A172 (cell line): ENCODE measurements at places on chromosomes 3 and 15.

GRCh38 chr3:54653456-54654195, 274.2 kb downstream of the LRTM1 start:
- DNase-seq, result peak; percentile 60

DNA sequence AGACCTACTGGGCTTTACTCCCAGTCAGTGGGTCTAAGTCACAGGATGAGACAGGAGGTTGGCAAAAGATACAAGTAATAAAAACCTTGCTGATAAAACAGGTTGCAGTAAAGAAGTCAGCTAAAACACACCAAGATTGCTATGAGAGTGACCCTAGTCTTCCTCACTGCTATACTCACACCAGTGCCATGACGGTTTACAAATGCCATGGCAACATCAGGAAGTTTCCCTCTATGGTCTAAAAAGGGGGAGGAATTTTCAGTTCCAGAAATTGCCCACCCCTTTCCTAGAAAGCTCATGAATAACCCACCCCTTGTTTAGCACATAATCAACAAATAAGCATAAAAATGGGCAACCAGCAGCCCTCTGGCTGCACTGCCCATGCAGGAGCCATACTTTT, 966.7 kb upstream of the ROBO1 start:
- no peak for DNase-seq

DNA sequence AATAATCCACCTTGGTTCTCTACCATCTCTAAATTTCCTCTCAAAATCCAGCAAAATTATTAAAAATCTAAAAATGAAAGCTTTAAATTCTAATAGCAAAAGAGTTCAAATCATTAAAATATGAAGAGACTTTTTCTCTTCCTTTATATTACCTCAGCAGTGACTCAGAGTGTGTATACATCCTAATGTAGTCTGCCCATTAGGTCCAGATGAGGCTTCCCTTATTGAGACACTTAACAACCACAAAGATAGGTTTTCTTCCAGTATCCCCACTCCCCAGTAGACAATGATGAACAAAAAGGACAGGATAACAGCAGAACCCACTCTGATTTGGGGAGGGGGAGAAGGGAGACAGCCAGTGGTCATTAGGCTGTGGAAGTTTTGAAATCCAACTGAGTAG, 61.5 kb upstream of the DCBLD2 start:
- peak; percentile 55 for DNase-seq

GRCh38 chr3:48240000-48240963, 622 bp upstream of the ZNF589 start:
- no peak for DNase-seq

- no peak for DNase-seq
Measured at GRCh38 chr3:9008550-9009255, 45.4 kb upstream of the RAD18 start.

GRCh38 chr3:178472941-178473340, 63.3 kb upstream of the KCNMB2 start:
- no peak for DNase-seq

GRCh38 chr3:65714134-65714533, 324.6 kb downstream of the MAGI1 start:
- no peak for DNase-seq

DNA sequence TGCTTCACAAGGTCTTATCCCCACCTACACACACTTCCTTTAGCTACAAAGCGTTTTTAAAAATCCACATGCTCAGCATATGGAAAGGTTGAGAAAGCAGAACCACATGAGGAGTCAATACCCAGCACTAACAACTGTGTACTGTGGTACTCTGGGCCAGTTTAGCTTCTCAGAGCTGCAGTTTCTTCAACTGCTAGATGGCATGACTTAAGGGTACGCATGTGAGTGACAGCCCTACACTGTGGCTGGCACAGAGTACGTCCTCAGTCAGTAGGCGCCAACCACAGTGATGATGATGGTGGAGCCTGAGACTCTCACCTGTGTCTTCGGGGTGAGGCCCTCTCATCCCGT, 17.4 kb downstream of the CCDC12 start:
- no peak for DNase-seq

GRCh38 chr15:101250873-101251829, 697 bp downstream of the CHSY1 start:
- DNase-seq, result no peak

DNA sequence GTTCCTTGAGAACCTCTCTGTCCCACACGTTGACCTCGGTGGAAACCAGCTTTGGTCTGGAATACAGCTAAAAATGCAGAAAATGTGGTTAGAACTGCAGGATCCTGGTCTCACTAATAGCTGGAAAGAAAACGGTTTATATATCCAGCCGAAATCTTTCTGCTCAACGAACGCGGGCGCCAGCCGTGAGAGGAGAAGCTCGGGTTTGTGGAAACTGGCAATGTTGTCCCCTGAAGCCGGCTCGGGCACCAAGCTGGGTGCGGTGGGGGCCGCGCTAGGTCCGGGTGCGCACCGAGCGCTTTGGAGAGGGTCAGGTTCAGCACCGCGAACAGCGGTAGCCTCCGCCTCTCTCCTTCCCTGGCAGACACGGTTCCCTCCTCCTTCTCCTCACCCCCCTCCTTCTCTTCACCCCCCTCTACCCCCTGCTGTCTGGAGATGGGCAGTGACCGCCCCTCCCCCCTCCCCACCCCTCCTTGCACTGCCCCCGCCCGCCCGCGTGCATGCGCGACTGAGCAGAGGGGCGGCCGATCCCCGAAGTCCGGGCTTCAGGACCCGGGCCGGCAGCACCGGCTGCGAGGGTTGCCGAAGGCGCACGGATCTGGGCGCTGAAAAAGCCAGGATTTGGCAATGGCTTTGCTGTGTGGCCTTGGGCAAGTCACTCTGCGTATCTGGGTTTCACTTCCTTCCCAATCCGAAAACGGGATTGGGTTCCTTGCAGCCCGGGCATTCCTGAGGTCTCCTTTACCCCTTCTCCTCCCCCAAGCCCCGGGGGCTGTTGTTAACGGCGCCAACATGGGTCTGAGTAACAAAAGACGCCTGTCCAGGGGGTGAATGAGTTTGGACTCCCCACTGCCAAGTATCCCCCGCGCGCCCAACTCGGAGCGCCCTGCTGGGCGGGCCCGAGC, at the start of gene SKOR1:
TSS of gene SKOR1 (plus strand) at position 534 of the 905 bp plus-strand sequence. CDS start at position 628, 94 bp downstream.
- DNase-seq, result no peak

DNA sequence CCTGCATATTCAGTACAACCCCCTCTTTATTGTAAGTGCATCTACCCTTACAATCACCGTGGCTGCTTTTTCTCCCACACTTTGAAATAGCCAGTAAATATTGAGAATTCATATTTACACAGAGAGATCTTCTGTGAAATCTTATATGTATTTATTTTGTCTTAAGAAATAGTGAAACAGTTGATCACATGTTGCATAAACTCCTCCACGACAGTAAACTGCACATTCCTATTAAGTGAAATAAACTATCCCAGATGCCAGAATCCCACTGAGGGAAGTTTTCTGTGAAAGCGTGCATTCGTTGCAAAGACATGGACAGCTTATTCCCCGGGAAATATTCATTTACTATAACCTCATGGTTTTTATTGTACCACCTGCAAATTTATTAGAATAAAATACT, 796.0 kb downstream of the ROBO2 start:
- no peak for DNase-seq

DNA sequence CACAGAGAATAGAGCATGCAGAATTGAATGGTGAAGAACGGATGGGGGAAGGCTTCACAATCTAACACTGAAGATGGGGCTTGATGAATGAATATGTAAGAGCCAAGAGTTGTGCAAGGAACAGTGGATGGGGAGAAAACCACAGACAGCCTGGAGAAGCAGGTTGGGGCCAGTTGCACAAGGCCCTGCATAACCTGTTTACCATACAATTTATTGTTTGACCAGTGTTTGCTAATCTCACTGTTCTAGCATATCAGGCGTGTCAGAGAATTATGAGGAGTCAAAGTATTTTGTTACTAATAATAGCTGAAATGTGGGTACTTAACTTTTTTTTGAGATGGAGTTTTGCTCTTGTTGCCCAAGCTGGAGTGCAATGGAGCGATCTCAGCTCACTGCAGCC, 36.4 kb downstream of the LINS1 start:
- no peak for DNase-seq

GRCh38 chr15:77584201-77584600, 48.5 kb downstream of the LINGO1 start:
- DNase-seq, result no peak

- DNase-seq, result peak; percentile 38
Measured at GRCh38 chr3:119098619-119099222, 47.2 kb upstream of the TEX55 start.

DNA sequence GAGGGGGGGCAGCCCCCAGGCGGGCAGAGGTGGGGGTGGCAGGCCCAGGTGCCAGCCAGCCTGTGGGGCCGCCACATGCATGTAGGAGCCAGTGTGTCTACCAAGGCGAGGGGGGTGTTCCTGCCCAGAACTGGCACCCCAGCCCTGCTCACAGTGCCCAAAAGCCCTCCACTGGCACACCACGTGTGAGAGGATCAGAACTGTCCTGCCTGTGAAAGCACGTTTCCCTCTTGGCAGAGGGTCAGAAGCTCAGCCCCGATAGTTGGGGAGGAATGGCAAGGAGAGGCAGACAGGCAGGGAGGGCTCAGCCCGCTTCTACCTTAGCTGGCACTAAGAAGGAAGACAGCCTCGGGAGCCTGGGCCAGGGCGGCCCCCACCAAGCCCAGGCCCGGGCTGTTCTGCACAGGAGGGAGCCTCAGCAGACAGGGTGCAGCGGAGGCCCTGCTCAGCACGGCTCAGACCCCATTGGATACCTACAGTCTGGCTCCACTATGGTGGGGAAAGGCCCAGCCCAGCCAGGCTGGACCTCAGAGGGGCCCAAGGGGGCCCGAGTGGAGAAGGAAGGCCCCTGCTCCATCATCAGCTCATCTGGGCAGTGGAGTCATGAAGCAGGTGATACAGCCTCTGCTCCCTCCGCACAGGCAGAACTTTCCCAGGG, 84.8 kb upstream of the LINGO1 start:
- no peak for DNase-seq
